T47D (cell line): ENCODE measurements at places on chromosomes 3 and 15.

DNA sequence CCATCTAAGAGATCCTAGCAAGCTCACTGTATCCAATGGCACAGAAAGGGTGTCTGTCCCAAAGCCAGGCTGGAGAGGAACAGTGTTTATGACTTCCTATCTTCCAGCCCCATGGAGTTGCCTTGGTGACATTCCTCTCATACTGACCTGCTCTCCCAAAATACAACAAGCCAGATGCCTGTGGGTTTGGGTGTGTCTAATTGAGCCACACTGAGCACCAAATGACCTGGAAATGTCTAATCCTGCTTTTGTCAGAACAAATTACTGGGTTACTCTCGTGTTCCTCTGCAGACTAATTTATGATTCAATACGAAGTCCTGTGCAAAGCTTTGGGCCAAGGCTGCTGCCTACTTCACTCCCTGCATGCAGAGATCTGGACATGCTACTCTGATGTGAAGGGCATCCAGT lies 98.1 kb upstream of the STRIT1 start:
- no peak for DNase-seq

GRCh38 chr15:60195611-60196010 lies 191.5 kb downstream of the FOXB1 start:
- no peak for DNase-seq

DNA sequence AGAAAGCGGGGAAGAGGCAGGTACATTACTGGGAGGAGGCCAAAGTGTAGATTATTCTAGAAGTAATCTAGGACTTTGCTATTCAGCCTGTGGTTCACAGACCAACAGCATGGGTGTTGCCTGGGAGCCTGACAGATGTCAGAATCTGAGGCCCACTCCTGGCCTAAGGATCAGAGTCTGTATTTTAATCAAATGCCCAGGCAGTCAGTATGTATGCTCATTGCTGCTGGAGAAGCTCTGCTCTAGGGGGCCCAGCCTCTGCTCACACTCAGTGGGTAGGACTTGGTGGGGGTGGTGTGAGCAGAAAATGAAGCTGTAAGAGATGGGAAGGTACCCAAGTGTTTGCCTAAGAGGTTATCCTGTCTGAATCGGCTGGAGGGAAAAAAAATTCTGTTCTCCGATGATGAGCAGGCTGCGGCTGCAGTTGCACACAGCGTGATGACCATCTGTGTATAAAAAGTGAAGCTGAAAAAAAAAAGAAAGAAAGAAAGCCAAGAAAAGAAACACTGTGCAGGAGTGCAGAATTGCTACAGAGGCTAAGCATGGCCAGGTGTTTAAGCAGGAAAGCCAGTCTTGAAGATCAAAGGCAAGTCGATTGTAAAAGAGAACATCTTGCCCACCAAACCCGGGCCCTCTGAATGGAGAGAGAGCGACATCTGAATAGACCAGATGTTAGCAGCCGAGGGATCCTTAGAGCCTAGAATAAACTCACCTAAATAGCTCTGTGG lies 65.2 kb downstream of the EIF4E3 start:
- DNase-seq: no peak

GRCh38 chr3:122355612-122356011 lies 27.4 kb downstream of the MIX23 start:
- no peak for DNase-seq

DNA sequence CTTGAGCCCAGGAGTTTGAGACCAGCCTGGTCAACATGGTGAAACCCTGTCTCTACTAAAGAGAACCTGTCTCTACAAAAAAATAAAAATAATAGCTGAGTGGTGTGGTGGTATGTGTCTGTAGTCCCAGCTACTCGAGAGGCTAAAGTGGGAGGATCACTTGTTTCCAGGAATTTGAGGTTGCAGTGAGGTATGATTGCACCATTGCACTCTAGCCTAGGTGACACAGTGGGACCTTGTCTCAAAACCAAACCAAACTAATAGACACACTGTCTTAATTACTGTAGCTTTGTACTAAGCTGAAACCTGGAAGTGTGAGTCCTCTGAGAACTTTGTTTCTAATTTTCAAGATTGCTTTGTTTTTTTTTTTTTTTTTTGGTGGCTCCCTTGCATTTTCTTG lies 30.4 kb downstream of the MGA start:
- no peak for DNase-seq

- DNase-seq: no peak
These were observed 35.5 kb upstream of the TIMP4 start for GRCh38 chr3:12194209-12194608.

DNA sequence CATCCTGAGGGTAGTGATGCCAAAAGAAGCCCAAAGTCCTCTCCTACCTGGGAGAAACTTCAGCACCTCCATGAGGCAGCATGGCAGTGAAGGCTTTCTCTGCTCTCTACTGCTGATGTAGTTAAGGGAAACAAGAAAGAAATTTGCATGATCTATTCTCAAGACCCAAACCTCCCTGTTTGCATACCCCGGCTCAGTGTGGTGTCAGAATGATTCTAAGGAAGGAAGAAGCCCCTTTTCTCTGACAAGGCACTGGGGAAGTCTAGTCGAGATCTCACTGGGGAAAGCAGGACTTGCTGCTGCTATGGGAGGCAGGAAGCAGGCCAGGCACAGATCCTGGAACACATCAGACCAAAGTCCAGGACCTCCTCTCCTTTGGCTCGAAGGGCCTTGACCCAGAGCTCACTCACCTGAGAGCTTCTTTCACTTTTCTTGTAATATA lies 89.4 kb upstream of the ICE2 start:
- DNase-seq: no peak

DNA sequence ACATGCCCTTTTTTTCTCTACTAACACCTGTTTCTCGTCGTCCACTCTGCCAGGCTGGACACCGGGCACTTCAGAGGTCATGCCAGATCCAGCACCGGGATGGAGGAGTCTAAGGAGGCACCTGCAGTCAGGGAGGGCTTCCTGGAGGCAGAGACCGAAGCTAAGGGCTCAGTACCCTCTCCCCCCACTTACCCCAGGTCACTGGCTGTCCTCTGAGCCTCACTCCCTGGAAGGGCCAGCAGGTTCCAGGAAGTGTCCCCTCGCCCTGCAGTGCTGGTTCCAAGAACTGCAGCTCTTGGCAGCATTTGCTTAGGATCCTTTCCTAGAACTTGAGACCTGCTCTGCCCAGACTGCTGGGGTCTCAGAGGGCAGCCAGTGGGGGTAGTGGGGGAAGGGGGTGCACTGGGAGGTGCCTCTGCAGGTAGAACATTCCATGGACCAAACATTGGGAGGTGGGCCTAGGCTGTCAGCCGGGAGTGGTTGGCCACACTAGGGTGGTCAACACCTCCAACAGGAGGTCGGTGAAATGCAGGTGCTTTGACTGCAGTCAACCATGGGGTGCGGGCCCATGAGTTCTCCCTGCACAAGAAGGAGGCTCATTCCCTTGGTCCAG lies 11.3 kb downstream of the CISH start:
- no peak for DNase-seq
